Stomach (tissue), 19 donors: ENCODE measurements at places on chromosomes 12 and 14. TPM values are rescaled to one million over a fixed set of nuclear protein-coding genes. Genes with fewer than 3 reads are reported as not detected.

DNA sequence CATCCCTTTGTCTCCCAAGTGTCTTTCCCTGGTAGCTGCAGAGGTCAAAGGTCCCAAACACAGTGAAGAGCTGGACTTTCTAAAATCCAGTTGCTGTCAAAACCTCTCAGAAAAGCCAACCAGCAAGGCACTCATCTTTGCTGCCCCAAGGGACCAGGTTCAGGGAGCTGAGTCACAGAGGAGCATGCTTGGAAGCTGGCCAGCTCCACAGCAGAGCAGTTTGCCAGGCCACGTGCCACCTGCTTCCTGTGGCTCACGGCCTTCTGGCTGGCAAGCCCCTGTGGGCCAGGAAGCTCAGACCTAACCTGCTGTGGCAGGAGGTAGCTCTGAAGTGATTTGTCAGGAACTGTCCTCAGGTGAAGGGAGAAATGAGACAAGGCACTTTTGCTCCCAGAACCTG lies 3.6 kb downstream of the ISCU start:
- no peak for DNase-seq

GRCh38 chr14:81209167-81209836 lies 11.5 kb downstream of the GTF2A1 start:
- no peak for DNase-seq

DNA sequence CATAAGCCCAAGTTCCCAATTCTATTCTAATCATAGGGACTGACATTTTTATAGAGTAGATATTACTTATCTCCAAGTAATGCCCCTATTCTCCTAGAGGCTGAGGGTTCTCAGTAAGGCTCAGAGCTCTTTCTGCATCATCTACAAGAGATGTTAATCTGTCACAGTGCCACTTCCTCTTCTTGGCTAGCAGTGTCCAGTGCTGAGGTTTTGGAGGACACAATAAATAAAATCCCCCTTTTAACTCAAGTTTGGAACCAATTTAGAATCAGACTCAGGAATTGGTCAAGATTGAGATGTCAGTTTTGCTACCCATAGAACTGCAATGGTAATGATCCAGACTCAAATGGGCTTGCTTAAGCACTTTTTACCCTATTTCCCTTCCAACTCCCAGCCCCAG lies 154.1 kb upstream of the ARID2 start:
- DNase-seq, result no peak

The DPF3 gene
- total RNA-seq, result 4.2 TPM

The TTC6 gene
- 184 TPM for total RNA-seq
